ENCODE measurements at places on chromosomes 3 and 15.

GRCh38 chr3:98536456-98537017 lies 4.8 kb downstream of the GPR15 start:
- peak overlapping the region; percentile 67 for H3K4me3 ChIP-seq
- H3K27me3 ChIP-seq: no peaks in the 10 kb centered on the region
- DNase-seq: no peak
- H3K4me1 ChIP-seq: peaks cover 15% of the 10 kb centered on the region
- H3K27ac ChIP-seq: peak overlapping the region; percentile 49
- peaks cover 9% of the 10 kb centered on the region for H3K36me3 ChIP-seq

DNA sequence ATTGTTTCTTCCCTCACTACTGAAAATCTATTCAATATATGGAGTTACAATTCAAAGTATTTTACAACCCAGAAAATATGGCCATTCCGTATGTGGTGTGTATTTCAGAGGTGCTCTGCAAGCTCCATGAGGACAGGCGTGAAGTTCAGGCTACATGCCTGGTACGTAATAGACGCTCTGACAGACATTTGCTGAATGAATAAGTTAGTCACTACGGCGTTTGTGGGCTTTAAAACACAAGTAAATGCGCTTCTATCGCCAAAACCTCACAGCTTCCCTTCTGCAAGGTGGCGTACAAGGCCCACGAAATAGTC lies 701 bp upstream of the TIPARP start:
- no peak for DNase-seq
- H3K4me1 ChIP-seq: peaks cover 35% of the 10 kb centered on the region
- H3K4me3 ChIP-seq: peak overlapping the region; percentile 88
- H3K36me3 ChIP-seq: peaks cover 41% of the 10 kb centered on the region

GRCh38 chr15:39665629-39666250 lies 84.9 kb downstream of the THBS1 start:
- H3K36me3 ChIP-seq: no peaks in the 10 kb centered on the region
- no peaks in the 10 kb centered on the region for H3K27me3 ChIP-seq
- no peak for DNase-seq
- peak overlapping the region; percentile 35 for H3K27ac ChIP-seq
- peaks cover 18% of the 10 kb centered on the region for H3K4me1 ChIP-seq

DNA sequence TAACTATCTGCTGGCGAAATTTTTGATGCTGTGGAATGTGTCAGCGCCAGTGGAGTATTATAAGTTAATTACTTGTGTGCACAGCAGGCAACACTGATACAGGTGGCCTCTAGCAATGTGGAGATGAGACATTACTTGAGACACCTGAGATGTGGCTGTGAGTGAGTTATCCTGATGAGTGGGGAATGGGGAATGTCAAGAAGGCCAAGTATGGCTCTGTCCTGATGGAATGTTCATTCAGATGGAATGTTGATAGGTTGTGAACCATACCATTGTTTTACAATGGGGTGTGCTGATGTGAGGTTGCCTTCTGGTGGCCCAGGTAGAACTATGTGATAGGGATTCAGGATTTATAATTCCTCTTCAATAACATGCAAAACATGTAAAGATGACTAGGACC lies 404.8 kb downstream of the PTPRG start:
- no peaks in the 10 kb centered on the region for H3K27me3 ChIP-seq
- H3K27ac ChIP-seq: no peak overlapping the region
- no peak overlapping the region for H3K4me3 ChIP-seq
- no peaks in the 10 kb centered on the region for H3K36me3 ChIP-seq

DNA sequence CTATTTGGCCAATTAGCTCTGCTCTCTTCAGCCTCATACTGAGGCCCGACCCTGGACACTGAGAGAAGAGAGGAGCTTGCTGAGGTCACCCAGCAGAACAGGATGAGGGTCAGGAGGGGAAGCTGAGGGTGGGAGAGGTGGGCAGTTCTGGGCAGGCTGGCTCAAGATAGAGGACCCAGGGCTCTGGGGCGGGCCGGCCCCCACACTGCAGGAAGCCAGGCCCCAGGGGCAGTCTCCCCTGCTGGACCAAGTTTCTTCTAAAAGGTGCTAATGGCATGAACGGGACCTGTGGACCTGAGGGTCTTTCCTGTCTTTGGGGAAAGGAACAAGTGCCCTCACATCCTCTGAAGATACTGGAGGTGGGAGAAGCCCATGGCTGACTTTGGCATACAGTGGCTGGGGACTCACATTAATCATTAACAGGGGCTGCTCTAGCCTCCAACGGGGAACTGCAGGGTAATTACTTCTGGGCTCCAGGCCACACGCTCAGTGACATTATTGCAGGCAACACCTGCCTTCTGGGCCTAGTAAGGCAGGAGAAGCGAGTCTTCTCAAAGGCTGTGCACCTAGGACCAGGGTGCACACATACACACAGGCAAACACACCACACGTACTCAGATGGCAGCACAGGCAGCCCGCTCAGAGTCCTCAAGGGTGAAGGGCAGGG lies 10.6 kb downstream of the HCN4 start:
- DNase-seq: no peak
- H3K4me3 ChIP-seq: no peak overlapping the region
- H3K4me1 ChIP-seq: peaks cover 5% of the 10 kb centered on the region

GRCh38 chr15:80856809-80857377 lies 77.7 kb downstream of the CEMIP start:
- DNase-seq: no peak
- no peaks in the 10 kb centered on the region for H3K36me3 ChIP-seq
- H3K27ac ChIP-seq: no peak overlapping the region
- H3K4me1 ChIP-seq: no peaks in the 10 kb centered on the region
- no peak overlapping the region for H3K4me3 ChIP-seq
- H3K27me3 ChIP-seq: peaks cover 34% of the 10 kb centered on the region

- no peak overlapping the region for H3K27ac ChIP-seq
- no peak overlapping the region for H3K4me3 ChIP-seq
- peaks cover 47% of the 10 kb centered on the region for H3K27me3 ChIP-seq
Measured at GRCh38 chr3:179265875-179266274, 15.0 kb upstream of the KCNMB3 start.

GRCh38 chr15:77541421-77542181 lies 91.1 kb downstream of the LINGO1 start:
- H3K4me3 ChIP-seq: peak overlapping the region; percentile 72
- H3K27me3 ChIP-seq: peaks cover 37% of the 10 kb centered on the region
- no peak overlapping the region for H3K27ac ChIP-seq
- H3K36me3 ChIP-seq: no peaks in the 10 kb centered on the region
- DNase-seq: no peak
- peaks cover 7% of the 10 kb centered on the region for H3K4me1 ChIP-seq

- no peaks in the 10 kb centered on the region for H3K27me3 ChIP-seq
- DNase-seq: no peak
- peaks cover 20% of the 10 kb centered on the region for H3K4me1 ChIP-seq
Measured at GRCh38 chr3:122694966-122695365, 14.3 kb downstream of the PARP14 start.

GRCh38 chr15:81023483-81024264 lies 23.0 kb downstream of the TLNRD1 start:
- H3K4me3 ChIP-seq: no peak overlapping the region
- no peaks in the 10 kb centered on the region for H3K27me3 ChIP-seq
- peak overlapping the region; percentile 62 for H3K27ac ChIP-seq
- no peak for DNase-seq
